ENCODE measurements at places on chromosomes 11 and 22.

GRCh38 chr11:65456418-65456817 lies 33.8 kb downstream of the NEAT1 start:
- no peak for DNase-seq

DNA sequence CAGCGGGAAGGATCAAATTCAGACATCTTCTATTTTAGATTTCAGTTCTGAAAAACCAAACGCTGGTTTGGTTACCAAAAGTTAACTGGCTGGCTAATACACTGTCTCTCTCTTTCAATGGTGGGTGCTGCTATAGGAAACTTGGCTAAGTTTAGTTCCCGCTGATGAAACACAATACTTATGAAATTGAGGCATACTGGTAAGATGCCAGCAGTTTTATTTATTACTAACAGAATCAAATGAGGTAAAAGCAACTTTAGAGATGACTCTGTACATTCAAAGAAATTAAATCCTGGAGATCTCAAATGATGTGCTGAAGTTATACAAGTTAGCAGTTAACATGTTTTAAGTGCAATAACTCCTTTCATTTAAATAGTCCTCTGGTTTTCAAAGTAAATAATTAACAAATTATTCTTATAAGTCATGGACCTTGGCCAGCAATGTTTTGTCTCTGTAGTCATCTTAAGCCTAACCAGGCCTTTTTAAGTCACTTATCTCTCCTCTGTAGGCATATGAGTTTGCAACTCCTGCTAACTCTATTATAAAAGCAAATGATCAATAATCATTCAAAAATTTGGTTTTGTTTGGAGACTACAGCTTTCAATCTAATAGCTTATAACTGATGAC lies 54.8 kb downstream of the PAK1 start:
- no peak for DNase-seq

GRCh38 chr22:46068593-46069491 lies 81.5 kb upstream of the PPARA start:
- DNase-seq = no peak

- no peak for DNase-seq
Measured at GRCh38 chr11:15006139-15006759, 34.1 kb upstream of the CALCA start.

GRCh38 chr11:46655631-46656030 lies 38.3 kb downstream of the ATG13 start:
- no peak for DNase-seq

DNA sequence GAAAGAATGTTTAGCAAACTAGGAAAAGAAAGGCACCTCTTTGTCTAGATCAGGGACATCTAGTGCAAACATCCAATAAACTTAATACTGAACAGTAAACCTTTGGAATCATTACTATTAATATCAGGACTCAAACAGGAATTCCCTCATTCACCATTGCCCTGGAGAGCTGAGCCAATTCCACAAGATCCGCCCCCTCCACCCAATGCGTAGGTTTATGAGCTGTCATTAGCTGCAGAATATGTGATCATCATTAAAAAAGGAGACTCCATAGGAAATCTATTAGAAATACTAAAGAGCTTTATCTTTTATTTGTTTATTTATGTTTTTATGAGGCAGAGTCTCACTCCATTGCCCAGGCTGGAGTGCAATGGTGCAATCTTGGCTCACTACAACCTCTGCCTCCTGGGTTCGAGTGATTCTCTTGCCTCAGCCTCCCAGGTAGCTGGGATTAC lies 5.5 kb downstream of the IL17REL start:
- no peak for DNase-seq

- DNase-seq = no peak
Measured at GRCh38 chr11:72799441-72799840, 5.6 kb upstream of the STARD10 start.

GRCh38 chr22:19823191-19823901 lies 31.3 kb downstream of the GNB1L start:
- no peak for DNase-seq

DNA sequence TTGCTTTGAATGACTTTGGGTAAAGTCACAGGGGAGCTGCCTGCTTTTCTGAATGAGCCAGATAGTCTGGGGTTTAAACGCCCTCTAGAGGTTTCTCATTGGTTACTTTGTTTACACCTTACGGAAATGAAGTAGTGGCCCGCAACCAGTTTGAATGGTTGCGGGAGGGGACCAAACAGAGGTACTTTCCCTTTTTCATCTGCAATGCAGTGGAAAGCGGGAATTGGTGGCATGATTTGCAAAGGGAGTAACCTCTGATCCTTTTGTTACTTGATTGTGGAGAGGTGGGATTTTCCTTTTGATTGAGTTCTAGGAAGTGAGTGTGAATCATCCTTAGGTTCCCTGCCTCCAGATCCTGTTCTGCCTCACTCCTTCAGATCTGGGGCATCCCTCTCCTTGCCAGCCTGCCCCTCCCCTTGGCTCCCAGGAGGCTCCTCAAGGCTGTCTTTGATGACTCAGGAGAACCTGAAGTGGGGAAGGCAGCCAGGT lies 15.9 kb upstream of the GLYATL1 start:
- no peak for DNase-seq

- DNase-seq = no peak
Measured at GRCh38 chr11:637593-638521, 788 bp downstream of the DRD4 start.

- no peak for DNase-seq
Measured at GRCh38 chr22:25563761-25564319, 635 bp upstream of the GRK3 start.
